ENCODE measurements at places on chromosomes 11 and 22.

GRCh38 chr11:4884361-4884760 lies 2.7 kb downstream of the OR51T1 start:
- DNase-seq = no peak

DNA sequence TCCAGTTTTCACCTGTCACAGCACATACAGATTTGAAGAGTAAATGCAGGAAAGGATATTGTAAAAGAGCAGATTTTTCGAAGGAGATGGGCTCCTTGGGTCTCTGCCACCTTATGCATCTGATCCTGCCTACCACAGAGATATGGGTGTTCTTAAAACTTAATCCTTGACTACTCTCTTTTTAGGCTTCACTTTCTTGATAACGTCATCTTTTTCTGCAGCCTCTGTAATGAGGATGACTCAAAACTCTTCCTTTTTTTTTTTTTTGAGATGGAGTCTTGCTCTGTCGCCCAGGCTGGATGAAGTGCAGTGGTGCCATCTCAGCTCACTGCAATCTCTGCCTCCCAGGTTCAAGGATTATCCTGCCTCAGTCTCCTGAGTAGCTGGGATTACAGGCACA lies 7.8 kb downstream of the PRR14L start:
- DNase-seq = no peak

- peak; percentile 37 for DNase-seq
These were observed 22.8 kb downstream of the OSBP2 start for GRCh38 chr22:30717331-30717921.

GRCh38 chr11:62602141-62603071 lies 741 bp upstream of the MTA2 start:
- no peak for DNase-seq

- no peak for DNase-seq
These were observed 3.3 kb upstream of the TRIM6 start for GRCh38 chr11:5593146-5593545.

DNA sequence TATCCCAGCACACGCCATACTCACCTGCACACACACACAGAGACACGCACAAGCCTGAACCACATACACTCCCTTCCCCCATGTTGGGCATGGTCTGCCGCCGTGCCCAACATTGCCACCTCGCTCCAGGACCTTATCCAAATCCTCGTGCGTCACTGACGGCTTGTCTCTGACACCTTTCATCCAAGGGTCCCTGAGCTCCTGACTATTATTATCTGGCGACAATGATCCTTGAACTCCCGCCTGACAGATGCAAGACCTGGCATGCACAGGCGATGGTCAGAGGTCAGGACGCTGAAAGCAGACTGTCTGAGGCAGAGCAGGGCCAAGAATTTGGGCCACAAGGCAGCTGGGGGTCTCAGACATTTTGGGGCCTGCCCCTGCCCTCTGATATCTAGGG lies 4.2 kb downstream of the MB start:
- DNase-seq = no peak

DNA sequence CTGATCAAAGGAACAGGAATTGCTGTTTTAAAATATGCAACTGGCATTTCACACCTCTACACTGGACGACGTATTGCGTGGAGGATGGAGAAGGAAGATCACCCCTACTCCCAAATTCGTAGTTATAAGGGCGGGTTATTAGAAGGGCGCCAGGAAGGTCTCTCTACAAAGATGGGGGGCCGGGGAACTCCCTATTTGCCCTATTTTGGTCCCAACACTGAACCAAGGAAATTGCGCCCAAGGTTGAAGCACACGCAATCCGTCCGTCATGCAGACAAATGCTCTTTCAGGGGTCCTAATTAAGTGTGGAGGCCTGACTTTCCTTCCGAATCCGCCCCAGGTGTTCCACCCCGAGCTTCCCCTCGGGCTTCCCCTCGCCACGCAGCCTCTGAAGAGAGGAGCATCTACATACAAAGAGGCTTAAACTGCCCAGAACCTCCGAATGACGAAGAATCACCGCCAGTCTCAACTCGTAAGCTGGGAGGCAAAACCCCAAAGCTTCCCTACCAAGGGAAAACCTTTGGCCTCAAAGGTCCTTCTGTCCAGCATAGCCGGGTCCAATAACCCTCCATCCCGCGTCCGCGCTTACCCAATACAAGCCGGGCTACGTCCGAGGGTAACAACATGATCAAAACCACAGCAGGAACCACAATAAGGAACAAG lies 396 bp downstream of the NPAT start:
- no peak for DNase-seq

- no peak for DNase-seq
These were observed 496.0 kb upstream of the LARGE1 start for GRCh38 chr22:34416022-34416860.

- DNase-seq = no peak
These were observed 40.4 kb downstream of the PISD start for GRCh38 chr22:31621507-31622124.

DNA sequence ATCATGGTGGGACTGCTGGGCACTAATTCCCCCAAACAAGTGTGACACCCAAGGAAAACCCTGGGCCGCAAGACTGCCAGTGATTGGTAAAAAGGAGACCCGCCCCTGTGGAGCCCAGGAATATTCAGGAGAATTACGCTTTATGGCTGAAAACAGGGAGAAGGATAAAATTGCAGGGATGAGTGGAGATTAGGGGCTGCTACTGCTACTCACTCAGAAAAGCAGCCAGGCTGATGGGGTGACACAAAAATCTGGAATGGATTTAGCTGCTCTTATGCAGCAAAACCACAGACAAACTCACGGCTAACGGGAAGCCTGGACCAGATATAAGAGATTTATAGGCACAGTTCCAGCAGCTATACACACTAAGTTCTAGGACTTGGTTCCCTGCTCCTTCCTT lies 4.4 kb upstream of the FBXO3 start:
- peak; percentile 51 for DNase-seq

- no peak for DNase-seq
These were observed 17.5 kb downstream of the USP2 start for GRCh38 chr11:119363851-119364590.

DNA sequence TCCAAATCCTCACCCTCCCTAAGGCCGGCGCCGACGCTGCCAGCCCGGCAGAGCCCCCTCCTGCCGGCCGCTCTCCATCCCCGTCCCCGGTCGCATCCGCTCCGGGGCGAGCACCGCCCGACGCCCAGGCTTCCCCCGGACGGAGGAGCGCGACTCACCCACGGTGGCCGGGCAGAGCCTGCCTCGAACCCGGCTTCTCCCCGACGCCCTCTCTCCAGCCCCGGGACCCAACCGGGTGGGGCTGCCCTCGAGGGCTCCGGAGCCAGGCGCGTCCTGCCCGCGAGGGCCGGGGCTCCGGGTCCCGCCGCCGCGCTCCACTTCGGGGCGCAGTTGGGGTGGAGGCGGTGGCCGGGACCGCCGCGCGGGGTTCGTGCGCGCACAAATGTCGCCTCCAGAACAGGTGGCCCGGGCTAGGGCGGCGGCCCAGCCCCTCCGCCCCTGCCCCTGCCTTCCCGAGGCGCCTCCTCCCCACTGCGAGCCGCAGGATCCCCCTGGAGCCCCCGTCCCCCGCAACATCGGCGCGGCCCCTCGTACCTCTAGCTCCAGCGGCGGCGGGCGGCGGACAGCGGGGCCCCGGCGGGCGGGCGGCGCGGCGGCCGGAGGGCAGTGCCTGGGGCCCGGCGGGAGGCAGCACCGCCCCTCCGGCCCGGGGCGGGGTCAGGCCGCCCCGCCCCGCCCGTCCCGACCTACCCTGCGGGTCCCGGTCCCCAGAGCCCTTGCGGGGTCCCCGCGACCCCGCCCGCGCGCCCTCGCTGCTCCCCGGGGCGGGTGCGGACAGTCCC lies at the start of gene A4GALT:
Gene A4GALT, minus strand, starts transcription at position 608 of the 782 bp plus-strand sequence. CDS start 26,919 bp downstream, outside the sequence.
- DNase-seq = no peak

DNA sequence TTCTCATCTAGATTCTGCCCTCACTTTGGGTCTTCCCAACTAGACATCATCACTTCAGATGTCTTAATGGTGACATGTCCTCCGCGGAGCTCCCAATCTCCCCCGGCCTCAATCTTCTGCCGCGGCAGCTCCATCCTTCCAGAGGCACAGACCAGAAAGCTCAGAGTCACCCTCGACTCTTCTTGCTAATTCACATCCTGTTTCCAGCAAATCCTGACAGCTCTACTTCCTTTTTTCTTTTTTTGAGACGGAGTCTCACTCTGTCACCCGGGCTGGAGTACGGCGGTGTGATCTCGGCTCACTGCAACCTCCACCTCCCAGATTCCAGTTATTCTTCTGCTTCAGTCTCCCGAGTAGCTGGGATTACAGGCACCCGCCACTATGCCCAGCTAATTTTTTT lies 54.5 kb downstream of the CACNG2 start:
- DNase-seq = no peak

DNA sequence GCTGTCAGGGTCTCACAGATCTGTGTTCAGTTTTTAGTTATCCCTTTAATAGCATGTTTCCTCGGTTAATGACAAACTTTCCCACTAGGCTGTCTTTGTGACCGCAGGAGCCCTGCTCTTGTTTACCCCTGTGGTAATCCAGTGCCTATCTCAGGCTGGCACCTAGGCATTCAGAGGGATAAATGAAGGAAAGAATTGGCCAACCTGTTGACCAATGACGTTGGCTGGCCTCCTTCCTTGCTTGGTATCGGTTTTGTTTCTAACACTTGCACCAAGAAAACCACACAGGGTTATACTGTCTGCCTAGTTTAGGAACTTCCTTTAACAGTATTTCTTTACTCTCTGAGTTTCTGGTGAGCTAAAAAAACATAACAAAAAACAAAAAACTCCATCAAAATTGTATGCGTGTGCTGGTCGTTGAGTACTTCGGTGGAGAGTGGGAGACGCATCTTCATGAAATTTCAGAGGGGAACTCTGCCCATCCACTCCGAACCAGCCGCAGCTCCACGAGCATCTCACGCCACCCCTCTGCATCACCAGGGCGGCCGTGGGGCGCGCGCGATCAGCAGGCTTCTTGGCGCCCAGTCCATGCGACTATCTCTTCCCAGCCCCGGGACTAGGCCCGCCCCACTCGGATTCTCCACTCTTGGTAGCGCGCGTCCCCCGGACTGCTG lies 563 bp upstream of the ENDOD1 start:
- no peak for DNase-seq

DNA sequence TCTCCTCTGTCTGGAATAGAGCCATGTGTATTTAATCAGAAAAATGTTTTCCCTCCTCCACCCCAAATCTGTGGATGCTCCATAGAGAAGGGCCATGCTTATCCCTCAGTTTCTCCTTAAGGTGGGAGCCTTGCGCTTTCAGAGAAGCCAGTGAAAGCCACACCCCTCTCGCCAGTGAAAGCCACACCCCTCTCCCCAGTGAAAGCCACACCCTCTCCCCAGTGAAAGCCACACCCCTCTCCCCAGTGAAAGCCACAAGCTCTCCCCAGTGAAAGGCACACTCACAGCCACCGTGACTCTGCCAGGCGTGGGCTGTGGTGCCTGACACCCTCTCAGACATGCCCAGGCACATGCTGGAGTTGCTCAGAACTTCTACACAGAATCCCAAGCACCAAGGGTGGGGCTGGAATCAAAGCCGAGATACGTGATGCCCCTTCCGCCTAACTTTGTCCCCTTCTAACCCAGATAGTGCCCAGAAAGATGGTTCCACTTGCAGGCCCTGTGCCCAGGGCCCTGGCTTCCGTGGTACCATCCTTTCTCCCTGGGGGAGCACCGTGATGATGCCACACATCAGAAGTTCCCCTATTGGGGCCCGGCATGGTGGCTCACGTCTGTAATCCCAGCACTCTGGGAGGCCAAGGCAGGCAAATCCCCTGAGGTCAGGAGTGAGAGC lies 16.5 kb upstream of the PRR5 start:
- DNase-seq = no peak

- no peak for DNase-seq
These were observed 9.8 kb downstream of the INSC start for GRCh38 chr11:15124528-15124927.

GRCh38 chr22:28424427-28425080 lies 255.1 kb downstream of the TTC28 start:
- no peak for DNase-seq

DNA sequence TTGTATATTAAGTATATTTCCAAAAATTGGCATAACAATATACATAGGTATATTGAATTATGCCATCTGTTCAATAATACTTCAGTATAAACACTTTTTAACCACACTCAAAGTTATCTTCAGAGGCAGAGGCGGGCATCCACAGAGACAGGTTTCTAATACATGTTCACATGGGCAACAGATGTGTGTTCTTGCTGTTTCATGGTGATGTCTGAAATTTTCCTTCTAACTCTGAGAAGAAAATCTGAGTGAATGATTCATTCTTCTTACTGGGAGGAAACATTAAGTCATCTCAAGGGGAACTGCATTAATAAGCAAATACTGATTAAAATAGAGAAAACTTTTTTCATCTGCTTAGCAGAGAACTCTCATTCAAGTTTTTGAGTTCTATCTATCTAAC lies 1074.5 kb downstream of the LRRC4C start:
- DNase-seq = peak; percentile 14

GRCh38 chr11:34207487-34208180 lies 102.2 kb downstream of the NAT10 start:
- DNase-seq = no peak
